ENCODE measurements at places on chromosomes 2 and 18.
A peak's percentile ranks its signal among the peaks of the same experiment; 100 is the strongest.

DNA sequence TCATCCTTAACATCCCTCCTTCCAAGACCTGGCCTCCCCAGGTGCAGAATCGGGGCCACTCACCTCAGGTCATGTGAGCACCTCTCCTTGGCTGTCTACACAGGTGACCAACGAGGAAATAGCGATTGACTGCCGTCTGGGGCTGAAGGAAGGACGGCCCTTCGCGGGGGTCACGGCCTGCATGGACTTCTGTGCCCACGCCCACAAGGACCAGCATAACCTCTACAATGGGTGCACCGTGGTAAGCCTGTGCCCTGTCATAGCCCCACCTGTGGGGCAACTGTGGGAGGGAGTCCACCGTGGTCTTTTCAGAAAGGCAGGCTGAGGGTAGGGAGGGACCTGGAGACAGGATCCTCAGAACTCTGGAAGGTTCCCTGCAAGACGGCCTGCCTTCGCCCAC, 54.3 kb downstream of the BOLA3 start:
- DNase-seq: no peak
- H3K4me3 ChIP-seq: no peak overlapping the region
- no peak overlapping the region for H3K27ac ChIP-seq
- H3K4me1 ChIP-seq: no peaks in the 10 kb centered on the region
- H3K36me3 ChIP-seq: peaks cover 27% of the 10 kb centered on the region
- H3K27me3 ChIP-seq: no peaks in the 10 kb centered on the region

DNA sequence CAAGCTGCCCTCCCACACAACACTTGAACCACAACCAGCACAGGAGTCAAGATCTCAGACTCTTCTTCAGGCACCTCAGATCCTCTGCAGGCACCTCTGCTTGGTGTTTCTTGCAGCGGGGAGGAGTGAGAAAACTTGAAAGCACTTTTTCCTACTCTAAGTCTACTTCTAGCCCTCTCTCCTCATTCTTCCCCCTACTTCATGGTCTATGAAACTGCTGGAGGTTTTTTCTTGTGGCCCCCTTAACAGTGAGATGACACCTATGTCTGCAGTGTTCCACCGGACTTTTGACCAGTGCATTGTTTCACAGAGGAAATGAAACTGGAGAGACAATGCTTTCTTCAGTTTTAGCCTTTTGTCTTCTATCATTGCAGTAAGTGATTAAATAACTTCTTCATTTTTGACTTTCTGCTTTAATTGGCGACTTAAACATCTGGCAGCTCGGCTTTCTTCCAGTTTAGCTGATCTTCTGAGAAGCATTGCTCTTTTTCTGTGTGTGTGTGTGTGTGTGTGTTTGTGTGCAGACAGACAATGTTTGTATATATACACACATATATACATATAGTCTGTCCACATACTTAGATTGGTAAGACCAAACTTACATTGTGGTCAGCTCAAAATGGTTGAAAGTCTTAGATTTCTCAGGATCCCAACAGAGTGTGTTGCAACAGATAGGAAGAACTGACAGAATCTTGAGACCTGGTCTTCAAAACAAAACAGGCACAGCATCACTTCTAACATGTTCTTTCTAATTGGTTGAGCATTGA, 1474.0 kb upstream of the TMEFF2 start:
- H3K27ac ChIP-seq: no peak overlapping the region
- H3K4me3 ChIP-seq: no peak overlapping the region
- H3K36me3 ChIP-seq: no peaks in the 10 kb centered on the region
- H3K27me3 ChIP-seq: no peaks in the 10 kb centered on the region
- DNase-seq: no peak

- H3K4me3 ChIP-seq: no peak overlapping the region
- no peaks in the 10 kb centered on the region for H3K27me3 ChIP-seq
- no peak overlapping the region for H3K27ac ChIP-seq
- no peaks in the 10 kb centered on the region for H3K36me3 ChIP-seq
Measured at GRCh38 chr18:8946066-8946838, 156.2 kb upstream of the NDUFV2 start.

GRCh38 chr2:24597181-24597870, 106.3 kb downstream of the NCOA1 start:
- no peak for DNase-seq
- H3K27me3 ChIP-seq: no peaks in the 10 kb centered on the region
- H3K27ac ChIP-seq: no peak overlapping the region
- H3K4me1 ChIP-seq: no peaks in the 10 kb centered on the region
- no peaks in the 10 kb centered on the region for H3K36me3 ChIP-seq

GRCh38 chr2:197031803-197032202, 105.3 kb upstream of the PGAP1 start:
- no peaks in the 10 kb centered on the region for H3K27me3 ChIP-seq
- H3K4me3 ChIP-seq: no peak overlapping the region
- H3K4me1 ChIP-seq: no peaks in the 10 kb centered on the region
- no peak overlapping the region for H3K27ac ChIP-seq
- DNase-seq: no peak

DNA sequence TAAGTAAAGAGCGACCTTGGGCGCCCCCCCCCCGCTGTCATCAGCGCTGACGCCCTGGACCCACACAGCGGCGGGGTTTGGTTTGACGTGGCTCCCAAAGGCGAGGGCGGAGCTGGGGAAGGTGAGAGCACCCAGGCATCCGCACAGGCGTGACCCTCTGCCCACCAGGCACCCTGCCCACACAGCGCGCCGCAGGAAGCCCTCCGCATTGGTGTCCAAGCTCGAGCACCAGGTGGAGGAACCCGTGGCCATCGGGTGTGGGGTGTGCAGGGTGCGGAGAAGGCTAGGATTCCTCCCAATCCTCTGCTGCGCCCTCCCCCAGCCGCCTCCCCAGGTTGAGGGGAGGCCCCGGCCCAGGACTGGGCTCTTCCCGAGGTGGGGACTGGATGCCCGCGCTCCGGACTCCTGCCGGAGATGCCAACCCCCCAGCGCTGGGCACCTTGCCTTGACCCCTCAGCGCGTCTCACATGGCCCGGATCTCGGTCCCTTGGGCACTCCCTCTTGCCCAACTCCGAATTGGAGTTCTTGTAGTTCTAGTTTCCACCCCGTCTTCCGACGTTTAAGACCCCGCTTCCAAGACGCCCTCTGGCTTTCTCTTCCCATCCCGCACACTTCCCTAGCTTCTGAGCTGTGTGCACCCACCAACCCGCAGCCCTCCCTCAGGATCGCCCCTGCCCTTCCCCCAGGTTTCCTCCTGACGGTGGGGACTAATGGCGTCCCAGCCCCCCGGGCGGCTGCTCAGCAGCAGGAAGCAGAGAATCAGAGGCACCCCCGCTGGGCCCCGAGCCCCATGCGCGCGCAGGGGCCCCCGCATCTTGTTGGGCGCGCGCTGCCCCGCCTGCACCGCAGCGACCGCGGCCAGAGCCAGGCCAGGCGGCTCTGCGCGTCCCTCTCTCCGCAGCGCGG, 25.9 kb upstream of the RESP18 start:
- no peaks in the 10 kb centered on the region for H3K36me3 ChIP-seq
- H3K4me3 ChIP-seq: no peak overlapping the region
- DNase-seq: no peak

GRCh38 chr2:224764565-224765236, 48.5 kb upstream of the CCDC195 start:
- no peaks in the 10 kb centered on the region for H3K36me3 ChIP-seq
- H3K4me3 ChIP-seq: no peak overlapping the region
- no peaks in the 10 kb centered on the region for H3K27me3 ChIP-seq
- H3K4me1 ChIP-seq: no peaks in the 10 kb centered on the region
- H3K27ac ChIP-seq: no peak overlapping the region

- H3K4me1 ChIP-seq: no peaks in the 10 kb centered on the region
- no peaks in the 10 kb centered on the region for H3K36me3 ChIP-seq
- no peaks in the 10 kb centered on the region for H3K27me3 ChIP-seq
- no peak for DNase-seq
- no peak overlapping the region for H3K27ac ChIP-seq
Measured at GRCh38 chr2:181589779-181590178, 67.1 kb downstream of the CERKL start.

- no peaks in the 10 kb centered on the region for H3K36me3 ChIP-seq
- no peak overlapping the region for H3K4me3 ChIP-seq
- no peak overlapping the region for H3K27ac ChIP-seq
- DNase-seq: no peak
Measured at GRCh38 chr18:45007531-45007930, 326.8 kb downstream of the SETBP1 start.

DNA sequence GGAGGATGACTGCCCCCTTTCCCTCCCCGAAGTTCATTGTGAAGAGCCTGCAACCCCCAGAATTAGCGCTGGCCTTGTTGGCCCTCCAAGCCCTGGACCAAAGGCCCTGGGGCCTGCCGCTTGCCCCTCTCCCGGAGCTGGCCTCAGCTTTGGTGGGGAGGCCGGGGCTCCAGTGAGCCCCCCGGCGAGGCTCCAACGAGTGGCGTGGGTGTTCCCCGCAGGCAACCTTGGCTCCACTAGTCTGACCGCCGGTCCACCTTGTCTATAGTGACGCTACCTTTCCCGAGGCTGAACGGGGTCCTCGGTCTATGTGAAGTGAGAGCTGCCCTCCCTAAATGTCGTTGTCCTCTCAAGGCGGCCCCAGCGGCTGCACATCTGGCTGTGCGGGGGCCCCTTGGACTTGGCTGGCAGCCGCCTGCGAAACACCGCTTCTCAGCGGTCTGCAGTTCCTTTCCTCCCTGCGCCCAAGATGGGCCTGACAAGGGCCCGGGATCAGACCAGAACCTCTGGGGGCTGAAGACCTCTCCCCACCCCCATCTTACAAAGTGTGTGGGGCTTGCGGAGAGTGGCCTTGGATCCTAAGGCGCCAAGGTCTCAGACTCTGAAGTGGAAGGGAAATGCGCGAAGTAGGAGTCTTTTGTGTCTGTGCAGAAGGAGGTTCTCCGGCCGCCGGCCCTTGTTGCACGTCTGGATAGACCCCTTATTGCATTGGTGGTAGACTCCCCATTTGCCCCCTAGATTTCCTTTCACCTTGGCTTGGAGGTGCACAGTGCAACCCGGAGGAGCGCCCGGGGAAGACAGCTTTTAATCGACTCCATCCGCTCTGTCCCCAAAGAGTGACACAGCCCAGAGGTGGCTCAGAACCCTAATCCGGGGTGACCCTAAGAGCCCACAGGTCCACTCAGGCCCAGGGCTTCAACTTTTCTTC, 3.9 kb upstream of the HOXD10 start:
- H3K4me1 ChIP-seq: peaks cover 15% of the 10 kb centered on the region
- no peak for DNase-seq
- no peak overlapping the region for H3K27ac ChIP-seq

DNA sequence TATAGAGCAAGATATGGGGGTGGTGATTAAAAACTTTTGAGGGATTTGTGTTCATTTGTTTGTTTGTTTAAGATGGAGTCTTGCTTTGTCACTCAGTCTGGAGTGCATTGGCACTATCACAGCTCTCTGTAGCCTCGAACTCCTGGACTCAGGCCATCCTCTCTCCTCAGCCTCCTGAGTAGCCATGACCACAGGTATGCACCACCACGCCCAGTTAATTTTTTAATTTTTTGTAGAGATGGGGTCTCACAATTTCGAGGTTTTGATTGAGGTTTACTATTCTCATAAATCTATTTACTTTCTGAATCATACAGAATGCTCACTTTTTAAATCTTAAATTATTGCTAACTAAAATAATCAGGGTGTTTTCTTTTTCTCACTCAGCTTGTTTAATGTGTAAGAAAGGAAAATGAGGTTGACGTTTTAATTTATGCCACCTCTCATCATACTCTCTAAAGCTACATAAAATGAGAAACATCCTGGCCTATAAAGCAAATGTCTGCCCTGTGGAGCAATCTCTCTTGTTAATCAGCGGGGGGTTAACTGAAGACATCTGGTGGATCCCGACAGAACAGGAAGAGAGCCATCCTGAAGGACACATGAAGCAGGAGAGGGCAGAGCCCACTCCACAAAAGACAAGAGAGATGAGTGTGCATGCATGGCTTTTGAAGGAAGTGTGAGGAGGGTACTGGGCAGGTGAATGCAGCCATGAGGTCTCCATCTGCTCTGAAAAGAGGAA, 589.1 kb upstream of the SLC8A1 start:
- no peaks in the 10 kb centered on the region for H3K36me3 ChIP-seq
- H3K27me3 ChIP-seq: no peaks in the 10 kb centered on the region
- DNase-seq: no peak
- H3K4me3 ChIP-seq: no peak overlapping the region
- H3K27ac ChIP-seq: no peak overlapping the region

DNA sequence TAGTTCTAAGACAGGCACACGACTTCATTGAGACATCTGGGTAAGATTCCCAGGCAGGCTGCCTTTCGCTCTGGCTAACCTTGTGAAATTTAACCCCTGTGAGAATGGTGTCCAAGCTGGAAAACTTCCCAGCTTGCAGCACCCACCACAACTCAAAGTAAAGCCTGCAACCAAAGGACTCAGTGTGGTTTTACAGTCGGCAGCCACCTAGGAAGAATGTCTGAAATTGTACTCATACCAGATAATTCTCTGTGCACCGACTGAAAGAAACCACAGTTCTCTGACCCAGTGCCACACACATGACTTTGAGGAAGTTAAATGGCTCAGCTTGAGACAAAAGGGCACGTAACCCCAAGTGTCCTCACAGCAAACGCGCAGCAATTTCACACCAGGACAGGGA, 125.7 kb downstream of the RBMS1 start:
- DNase-seq: no peak
- no peak overlapping the region for H3K27ac ChIP-seq
- no peak overlapping the region for H3K4me3 ChIP-seq
- H3K4me1 ChIP-seq: peaks cover 72% of the 10 kb centered on the region

DNA sequence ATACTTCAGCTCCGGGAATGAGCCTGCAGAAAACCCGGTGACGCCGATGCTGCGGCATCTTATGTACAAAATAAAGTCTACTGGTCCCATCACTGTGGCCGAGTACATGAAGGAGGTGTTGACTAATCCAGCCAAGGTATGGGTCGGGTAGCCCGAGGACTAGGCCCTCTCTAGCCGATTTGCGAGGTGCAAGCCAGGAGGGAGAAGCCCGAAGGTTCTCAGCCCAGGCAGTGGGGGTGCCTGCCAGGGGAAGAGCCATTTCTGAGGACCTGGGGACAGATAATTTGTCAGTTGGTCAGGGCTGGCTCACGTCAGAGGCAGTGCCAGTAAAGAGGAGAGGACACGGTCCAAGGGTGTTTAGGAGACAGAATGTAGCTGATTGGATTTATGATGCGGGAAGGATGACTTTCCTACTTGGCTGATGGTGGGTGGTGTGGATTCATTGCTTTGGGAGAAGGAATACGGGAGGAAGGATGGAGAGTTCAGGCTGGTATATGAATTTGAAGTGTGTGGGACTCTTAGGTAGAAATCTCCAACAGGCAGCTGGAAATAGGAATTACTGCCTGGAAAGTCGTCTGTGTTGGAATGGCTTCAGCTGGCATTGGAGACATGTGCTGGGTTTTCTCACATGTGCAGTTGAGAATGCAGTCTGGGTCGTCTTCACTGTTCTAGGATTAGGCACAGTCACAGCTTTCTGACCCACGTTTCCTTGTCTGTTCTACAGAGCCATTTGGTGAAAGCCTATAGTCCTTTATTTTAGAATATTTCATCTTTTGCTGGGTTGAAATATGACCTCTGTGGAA, 874 bp downstream of the NDUFAF7 start:
- H3K36me3 ChIP-seq: peaks cover 9% of the 10 kb centered on the region
- H3K4me1 ChIP-seq: peaks cover 26% of the 10 kb centered on the region
- peak overlapping the region; percentile 95 for H3K4me3 ChIP-seq
- no peaks in the 10 kb centered on the region for H3K27me3 ChIP-seq
- H3K27ac ChIP-seq: no peak overlapping the region
- peak; percentile 12 for DNase-seq
